ENCODE measurements at places on chromosomes 7 and 10.

GRCh38 chr7:155764438-155764793 is 47.8 kb downstream of the SHH start:
- DNase-seq = no peak

GRCh38 chr7:124459101-124460055 is 306.2 kb downstream of the GPR37 start:
- DNase-seq = no peak

DNA sequence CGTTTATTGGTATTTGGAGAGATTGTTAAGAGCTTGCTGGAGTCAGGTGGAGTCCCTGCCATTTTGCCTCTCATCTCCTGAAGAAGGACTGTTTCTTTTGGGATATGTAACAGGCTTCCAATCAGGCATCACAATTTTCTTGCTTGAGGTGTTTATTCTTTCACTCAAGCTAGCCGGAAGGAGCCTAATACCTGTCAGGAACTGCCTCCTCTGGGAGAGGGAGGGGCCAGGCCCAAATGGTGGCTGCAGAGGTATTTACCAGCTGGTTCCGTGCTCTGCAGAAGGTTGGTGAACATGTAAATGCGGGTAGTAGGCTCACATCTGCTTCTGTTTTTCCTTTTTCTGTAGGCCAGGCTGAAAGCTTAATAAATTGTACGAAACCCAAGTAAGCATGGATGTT is 114.0 kb downstream of the TCF7L2 start:
- DNase-seq = no peak

DNA sequence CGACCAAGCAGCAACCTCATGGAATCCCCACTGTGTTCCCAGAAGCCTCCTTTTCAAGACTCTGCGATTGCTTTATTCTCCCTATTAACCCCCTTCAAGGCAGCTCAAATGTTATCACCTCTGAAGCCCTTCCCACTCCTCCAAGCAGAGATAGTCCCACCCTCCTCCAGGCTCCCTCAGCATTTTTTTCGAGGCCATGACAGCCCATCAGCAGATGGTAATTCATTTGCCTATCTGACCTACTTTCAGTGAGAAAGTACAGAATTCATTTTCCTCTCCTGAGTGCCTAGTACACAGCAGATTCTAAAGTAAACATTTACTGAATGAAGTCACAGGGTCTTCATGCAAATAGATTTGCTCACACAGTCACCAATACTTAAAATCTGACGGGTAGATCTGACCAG is 47.8 kb downstream of the HERPUD2 start:
- DNase-seq = no peak

DNA sequence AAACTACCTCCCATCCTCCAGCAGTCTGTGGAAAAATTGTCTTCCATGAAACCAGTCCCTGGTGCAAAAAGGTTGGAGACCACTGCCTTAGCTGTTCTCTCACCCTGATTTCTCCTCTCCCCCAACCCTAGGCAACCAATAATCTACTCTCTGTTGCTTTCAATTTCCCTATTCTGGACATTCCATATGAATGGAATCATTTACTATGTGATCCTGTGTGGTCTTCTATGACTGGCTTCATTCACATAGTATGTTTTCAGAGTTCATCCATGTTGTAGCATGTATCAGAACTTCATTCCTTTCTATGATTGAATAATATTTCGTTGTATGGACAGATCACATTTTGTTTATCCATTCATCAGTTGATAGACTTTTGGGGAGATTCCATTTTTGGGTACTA is 38.3 kb upstream of the DLG5 start:
- DNase-seq = no peak
